ENCODE measurements at places on chromosomes 13 and 19. TPM values are rescaled to one million over a fixed set of nuclear protein-coding genes. Genes with fewer than 3 reads are reported as not detected.

DNA sequence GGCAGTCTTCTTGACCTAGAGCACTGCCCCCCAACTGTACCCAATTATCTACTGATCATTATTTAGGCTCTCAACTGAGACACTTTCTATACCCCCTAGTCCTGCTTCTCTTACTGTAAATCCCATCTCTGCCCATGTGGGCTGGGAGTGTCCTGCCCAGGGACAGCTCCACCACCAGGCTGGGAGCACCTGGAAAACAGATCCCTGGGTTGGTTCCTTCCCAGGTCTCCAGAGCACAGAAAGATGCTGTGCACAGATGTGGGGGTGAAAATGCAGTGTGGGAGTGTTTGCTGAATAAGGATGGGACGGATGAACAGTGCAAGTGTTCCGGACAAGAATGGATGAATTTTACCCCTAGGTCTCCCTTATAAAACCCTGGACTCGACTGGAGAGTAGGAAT lies 12.7 kb downstream of the CYP4F2 start:
- no peak for DNase-seq

DNA sequence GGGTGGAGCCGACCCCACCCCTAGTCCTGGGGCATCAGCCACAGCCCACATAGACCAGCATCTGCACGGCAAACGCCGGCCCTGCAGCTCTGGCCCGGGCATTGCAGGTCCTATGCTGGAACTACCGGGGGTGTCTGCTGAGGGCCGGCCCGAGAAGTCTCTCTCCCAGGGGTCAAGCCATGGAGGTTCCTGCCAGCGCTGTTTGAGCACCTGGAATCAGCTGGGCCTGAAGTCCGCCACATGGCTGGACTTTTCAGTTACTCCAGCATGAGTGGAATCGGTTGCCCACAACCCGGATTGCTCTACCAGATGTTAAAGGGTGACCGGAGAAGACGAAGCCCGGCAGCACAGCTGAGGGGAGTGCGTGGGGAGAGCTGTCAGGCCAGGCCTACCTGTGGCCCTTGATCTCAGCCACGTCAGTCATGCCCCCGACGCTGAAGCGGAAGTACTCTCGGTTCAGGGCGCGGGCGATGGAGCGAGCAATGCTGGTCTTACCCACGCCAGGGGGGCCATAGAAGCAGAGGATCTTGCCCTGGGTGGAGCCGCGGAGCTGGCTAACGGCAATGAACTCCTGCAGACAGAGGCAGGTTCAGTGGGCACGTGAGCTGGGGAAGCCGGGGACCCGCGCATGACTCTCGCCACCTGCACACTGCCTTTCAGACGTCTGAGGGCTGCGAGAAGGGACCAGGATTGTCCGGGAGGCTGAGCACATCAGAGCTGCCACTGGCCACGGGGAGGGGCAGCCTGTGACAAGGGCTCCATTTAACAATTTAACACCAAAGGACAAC lies 8.7 kb downstream of the RPL36 start:
- DNase-seq = no peak

Gene RFC3
- 12.6 TPM for total RNA-seq

DNA sequence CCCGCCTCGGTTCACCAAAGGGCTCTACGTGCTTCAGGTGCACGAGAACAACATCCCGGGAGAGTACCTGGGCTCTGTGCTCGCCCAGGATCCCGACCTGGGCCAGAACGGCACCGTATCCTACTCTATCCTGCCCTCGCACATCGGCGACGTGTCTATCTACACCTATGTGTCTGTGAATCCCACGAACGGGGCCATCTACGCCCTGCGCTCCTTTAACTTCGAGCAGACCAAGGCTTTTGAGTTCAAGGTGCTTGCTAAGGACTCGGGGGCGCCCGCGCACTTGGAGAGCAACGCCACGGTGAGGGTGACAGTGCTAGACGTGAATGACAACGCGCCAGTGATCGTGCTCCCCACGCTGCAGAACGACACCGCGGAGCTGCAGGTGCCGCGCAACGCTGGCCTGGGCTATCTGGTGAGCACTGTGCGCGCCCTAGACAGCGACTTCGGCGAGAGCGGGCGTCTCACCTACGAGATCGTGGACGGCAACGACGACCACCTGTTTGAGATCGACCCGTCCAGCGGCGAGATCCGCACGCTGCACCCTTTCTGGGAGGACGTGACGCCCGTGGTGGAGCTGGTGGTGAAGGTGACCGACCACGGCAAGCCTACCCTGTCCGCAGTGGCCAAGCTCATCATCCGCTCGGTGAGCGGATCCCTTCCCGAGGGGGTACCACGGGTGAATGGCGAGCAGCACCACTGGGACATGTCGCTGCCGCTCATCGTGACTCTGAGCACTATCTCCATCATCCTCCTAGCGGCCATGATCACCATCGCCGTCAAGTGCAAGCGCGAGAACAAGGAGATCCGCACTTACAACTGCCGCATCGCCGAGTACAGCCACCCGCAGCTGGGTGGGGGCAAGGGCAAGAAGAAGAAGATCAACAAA lies 2.6 kb downstream of the PCDH17 start:
- peak; percentile 66 for DNase-seq

DNA sequence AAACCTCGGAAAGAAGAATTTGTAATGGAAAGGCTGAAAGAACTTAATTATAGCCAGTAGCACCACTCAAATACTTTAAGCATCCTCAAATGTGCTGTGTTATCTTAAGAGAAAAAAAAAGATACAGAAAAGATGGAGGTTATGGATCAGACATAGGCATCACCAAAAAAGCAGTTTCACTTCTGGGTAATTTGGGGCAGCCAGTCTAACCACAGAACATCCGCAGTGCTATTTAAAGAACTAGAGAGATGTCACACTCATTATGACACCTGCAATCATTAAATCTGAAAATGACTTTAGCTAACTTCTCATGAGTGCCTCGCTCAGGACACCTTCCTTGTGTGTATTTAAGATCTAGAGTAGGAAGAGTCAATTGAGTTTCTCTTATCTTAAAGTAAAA lies 211.8 kb downstream of the RBM26 start:
- no peak for DNase-seq

GRCh38 chr19:29639086-29639485 lies 26.2 kb upstream of the PLEKHF1 start:
- DNase-seq = no peak

Gene ASF1B
- total RNA-seq = 2.3 TPM

Gene LGALS4
- not detected for total RNA-seq

Gene CNN1
- total RNA-seq = 2.3 TPM

DNA sequence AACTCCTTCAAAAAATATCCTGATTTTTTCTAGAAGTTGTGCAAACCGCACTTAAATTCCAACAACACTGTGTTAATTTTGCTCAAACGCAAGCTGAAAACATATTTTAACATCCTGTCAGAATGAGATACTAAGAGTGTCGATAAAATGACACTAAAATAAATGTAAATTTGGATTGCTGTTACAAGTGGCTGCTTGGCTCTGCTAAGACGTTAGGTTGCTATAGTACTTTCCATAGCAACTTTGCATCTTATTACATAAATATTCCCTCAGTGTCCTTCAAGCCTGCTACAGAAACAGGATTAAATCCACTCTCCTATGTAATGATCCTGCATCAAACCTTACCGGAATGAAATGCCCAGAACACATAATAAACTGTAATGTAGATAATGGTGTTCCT lies 292.1 kb downstream of the DNAJC15 start:
- no peak for DNase-seq

DNA sequence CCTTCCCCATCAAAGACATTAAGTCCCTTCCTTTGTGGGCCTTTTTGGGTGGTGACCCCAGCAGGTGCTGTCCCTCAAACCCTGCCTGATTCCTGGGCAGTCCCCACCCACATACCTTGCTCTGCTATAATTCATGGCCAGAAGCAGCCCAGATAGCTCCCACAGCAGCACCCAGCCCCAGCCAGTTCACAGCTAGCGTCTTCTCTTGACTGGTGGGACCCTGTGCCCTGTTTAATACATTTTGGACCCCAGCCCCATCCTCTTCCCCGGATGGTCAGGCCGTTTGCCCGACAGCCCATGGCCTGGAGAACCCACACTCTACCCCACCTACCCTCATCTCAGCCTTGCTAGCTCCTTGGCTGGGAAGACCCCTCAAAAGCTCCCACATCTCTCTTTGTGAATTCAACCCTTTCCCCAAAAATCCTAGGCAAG lies 2.1 kb downstream of the CCDC106 start:
- no peak for DNase-seq

All from glutamatergic neuron (in vitro differentiated cells).